ENCODE measurements at places on chromosomes 16 and 17.

DNA sequence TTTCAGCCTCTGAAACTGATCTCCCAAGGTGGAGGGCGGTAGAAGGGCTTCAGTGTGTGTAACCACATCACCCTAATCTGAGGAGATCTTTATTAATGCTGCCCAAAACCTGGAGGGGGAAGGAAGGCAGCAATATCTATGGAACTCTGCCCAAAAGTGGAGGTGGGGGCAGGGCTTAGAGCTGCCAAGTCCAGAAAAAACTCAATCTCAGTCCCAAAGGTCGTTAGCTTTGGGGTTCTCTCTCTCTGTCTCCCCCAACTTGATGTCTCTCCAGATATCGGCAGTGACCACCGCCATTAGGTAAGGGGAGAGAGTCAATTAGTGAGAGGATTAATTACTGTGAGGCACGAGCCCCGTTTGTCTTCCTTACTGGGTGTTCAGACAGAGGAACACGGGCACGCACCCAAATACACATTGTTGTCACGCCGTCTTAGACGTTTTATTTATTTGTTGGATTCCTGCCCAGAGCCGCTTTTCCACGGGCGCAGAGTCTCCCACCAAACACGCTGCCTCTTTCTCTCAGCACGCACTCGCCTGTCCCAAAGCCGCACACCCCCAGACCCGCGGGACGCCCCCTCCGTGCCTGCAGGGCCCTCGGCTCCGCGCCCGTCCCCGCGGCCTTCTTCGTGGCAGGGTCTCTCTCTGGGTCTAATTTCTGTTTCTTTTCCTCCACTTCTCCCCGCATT, 5.4 kb upstream of the LHX1 start:
- DNase-seq: no peak

DNA sequence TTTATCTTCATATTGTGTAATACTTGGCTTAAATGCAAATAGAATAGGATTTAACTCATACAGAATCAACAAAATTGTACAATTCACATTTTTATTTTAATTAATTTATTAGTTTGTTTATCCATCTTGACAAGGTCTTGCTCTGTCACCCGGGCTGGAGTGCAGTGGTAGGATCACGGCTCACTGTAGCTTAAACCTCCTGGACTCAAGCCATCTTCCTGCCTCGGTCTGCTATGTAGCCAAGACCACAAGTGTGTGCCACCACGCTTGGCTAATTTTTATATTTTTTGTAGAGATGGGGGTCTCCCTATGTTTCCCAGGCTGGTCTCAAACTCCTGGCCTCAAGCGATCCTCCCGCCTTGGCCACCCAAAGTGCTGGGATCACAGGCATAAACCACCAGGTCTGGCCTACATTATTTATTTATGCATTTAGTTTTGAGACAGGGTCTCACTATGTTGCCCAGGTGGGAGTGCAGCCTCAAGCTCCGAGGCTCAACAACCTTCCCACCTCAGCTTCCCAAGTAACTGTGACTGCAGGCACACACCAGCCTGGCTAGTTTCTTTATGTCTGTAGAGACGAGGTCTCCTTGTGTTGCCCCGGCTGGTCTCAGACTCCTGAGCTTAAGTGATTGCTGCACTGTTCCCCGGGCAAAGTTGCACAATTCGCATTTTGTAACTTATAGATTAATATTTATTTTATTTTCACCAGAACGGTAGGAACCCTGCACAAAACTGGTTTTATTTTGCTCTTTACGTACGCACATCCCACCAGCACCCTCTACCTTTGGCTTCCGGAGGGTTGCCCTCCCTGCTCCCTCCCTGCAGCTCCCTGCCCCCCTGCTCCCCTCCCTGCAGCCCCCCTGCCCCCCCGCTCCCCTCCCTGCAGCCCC, 4.9 kb downstream of the DPEP1 start:
- DNase-seq: no peak

- DNase-seq: no peak
Observed at GRCh38 chr17:2502871-2503580, 8.7 kb downstream of the METTL16 start.

GRCh38 chr17:45867171-45867570, 22.5 kb downstream of the SPPL2C start:
- no peak for DNase-seq

DNA sequence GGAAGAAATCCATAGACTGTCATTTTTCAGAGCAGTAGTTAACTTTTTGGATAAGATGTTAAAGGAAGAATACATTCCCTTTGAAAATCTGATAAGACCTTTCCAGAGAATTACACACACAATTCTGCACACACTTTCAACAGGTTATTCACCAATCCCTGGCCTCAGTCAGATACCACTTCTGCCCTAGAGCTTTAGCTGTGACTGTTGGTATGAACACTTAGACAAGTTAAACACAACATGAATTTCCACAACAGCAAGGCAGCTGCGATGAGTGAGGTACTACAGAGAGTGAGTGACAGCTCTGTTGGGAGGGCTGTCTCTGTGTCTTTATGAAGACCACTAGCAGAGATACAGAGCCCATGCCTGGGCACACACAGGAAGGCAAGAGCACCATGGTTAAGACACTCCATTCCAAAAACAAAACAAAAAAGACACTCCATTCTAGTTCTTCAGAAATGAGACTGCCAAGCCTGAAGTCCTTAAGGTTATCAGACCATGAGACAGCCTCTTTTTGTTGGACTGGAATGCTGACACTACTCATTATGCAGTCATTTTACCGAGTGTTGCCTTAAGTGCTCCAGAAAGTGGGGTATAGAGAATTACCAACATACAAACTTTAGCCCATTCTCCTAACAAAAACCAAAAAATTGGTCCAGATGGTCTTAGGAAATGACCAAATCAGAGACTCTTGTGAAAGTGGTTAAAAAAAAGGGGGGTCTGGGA, 42.4 kb downstream of the TOM1L2 start:
- no peak for DNase-seq

GRCh38 chr17:3827124-3827773, 18.8 kb downstream of the NCBP3 start:
- DNase-seq: peak; percentile 76

DNA sequence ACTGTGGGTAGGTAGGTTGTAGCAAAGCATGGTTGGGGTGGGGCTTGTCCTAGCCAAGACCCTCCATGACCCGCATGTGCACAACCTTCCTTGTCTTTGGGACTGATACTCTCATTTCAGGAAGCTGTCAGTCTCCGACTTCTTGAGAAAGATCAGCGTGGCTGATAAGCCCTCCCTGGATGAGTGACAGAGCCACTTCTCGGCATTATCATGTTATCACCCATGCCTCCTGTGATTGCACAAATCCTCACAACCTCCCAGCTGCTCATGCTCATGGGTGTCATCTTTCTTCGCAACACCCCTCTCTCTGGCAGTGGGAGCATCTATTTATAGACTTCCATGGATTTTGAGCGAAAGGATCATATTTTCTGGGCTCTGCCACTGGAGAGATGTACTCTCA, 314.2 kb downstream of the FOXL1 start:
- DNase-seq: no peak

DNA sequence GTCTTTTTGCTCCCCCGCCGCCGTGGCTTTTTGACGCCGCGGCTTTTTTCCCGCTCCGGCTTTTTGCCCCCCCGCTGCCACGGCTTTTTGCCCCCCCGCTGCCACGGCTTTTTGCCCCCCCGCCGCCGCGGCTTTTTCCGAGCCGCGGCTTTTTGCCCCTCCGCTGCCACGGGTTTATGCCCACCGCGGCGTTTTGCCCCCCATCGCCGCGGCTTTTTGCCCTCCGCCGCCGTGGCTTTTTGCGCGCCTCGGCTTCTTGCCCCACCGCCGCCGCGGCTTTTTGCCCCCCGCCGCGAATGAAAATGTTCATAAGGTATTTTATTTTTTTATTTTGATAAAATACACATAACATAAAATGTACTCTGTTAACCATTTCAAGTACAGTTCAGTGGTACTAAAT, 527.2 kb upstream of the WSB1 start:
- DNase-seq: no peak

GRCh38 chr17:45952814-45953320, 46.2 kb upstream of the STH start:
- no peak for DNase-seq

GRCh38 chr16:85639529-85640253, 26.6 kb downstream of the GSE1 start:
- no peak for DNase-seq

DNA sequence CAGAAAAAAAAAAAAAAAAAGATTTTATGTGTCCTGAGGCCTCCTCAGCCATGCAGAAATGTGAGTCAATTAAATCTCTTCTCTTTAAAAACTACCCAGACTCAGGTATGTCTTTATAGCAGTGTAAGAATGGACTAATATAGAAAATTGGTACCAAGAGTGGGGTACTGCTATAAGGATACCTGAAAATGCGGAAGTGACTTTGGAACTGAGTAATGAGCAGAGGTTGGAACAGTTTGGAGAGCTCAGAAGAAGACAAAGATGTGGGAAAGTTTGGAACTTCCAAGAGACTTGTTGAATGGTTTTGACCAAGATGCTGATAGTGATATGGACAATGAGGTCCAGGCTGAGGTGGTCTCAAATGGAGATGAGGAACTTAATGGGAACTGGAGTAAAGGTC, 17.3 kb upstream of the CNEP1R1 start:
- no peak for DNase-seq

DNA sequence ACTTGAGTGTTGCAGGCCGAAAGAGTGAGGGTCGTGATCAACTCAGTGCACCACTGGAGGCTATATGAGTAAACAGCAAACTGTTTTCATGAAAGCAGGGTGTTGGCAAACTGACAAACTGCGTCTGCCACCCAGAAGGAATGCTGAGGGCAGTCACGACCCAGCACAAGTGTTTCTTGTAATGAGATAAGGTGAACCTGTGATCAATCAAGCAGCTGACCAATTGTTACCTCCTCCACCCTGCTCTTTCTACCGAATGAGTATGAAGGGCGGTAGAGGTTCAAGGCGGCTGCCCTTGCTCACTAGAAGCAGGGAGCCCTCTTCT, 5.5 kb upstream of the SRL start:
- DNase-seq: peak; percentile 83

DNA sequence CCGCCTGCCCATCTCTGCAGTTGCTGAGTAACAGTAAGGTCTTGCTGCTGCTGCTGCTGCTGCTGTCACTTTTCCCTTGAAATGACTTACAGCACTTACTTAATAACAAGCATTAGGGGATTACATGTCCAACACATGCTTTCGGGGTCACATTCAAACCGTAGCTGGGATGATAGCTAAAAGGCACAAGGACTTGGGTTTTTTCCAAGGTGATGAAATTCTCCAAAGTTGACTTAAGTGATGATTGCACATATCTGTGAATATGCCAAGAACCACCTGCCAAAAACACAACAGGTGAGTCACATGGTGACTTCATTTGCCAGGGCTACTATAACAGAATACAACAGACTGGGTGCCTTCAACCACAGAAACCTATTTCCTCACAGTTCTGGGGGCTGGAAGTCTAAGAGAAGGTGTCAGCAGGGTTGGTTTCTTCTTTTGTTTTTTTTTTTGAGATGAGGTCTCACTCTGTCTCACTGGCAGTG, 121.9 kb upstream of the TNRC6C start:
- no peak for DNase-seq

DNA sequence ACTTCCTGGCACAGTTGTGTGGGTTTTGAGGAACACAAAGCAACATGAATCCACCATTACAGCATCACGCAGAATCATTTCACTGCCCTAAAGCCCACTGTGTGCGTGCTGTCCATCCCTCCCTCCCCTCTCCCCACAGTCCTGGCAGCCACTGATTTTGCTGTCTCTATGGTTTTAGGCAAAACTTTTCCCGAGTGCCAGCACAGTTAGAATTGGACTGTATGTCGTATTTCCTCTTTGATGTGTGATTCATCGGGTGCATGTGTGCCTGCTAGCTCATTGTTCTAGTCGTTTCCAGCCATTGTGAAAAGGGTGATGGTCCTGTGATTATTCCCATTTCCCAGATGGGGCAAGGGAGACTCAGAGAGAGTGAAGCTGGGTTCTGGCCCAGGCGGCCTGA, 12.7 kb downstream of the KLHL36 start:
- no peak for DNase-seq

- peak; percentile 17 for DNase-seq
Observed at GRCh38 chr17:42087042-42087701, 11.1 kb downstream of the ZNF385C start.

GRCh38 chr17:79444198-79444597, 166.7 kb downstream of the RBFOX3 start:
- no peak for DNase-seq

DNA sequence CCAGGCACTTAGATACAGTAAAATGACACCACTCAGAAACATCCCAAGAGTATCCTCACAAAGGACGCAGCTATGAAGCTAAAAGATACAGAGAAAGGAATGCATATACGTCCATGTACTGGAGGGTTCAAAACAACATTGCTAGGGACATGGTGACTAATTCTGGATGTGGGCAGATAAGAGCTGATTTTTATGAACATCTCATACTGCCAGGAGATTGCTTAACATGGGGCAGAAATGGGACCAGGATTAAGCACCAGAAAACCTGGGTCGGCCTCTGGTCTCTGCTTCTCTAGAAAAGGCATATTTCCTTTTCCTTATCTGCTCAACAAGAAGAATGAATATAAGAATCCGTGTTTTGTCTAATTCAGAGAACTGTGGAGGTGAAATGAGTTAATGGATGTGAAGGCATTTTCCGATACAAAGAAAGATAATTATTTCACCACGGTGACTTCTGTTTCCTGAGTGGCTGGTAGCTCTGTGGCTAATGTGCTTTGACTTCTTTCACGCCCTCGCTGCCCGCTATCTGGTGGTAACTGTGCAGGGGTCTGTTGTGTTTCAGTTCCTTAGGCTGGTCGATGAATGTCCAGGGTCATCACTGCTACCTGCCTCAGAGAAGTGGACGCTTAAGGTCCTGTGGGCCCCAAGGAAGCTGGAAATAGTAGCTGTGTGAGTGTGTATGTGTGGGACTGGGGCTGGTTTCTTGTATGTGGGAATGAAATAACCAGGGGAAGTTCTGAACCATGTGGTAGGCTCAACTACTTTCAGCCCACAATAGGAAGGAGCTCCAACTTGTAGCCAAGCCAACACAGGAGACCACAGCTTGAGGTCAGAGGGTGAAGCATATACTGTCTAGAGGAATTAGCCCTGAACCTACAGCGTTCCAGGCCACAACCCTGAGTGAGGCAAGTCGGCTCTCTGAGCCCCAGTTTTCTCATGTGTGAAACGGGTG, 15.8 kb upstream of the CCL5 start:
- peak; percentile 37 for DNase-seq

- DNase-seq: no peak
Observed at GRCh38 chr16:20867585-20867984, 32.6 kb downstream of the DCUN1D3 start.

- no peak for DNase-seq
Observed at GRCh38 chr16:31705371-31705770, 168.2 kb upstream of the ZNF267 start.

DNA sequence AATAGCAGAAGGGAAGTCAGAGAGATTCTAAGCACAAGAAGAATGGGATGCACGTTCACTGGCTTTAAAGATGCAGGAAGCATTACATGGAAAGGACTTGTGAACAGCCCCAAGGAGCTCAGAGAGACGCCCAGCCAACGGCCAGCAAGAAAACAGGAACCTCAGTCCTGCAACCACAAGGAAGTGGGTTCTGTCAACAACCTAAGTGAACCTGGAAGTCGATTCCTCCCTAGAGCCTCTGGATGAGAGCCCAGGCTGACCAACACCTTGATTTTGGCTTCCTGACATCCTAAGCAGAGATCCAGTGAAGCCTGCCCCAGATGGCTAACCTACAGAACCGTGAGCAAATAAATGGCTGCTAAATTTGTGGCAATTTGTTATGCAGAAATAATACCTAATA, 24.5 kb downstream of the GPR142 start:
- DNase-seq: no peak

All from hematopoietic multipotent progenitor cell treated with erythropoietin and hydrocortisone succinate and interleukin-3 and kit ligand, for 8 days (in vitro differentiated cells).